ENCODE measurements at places on chromosomes 12 and 14.

DNA sequence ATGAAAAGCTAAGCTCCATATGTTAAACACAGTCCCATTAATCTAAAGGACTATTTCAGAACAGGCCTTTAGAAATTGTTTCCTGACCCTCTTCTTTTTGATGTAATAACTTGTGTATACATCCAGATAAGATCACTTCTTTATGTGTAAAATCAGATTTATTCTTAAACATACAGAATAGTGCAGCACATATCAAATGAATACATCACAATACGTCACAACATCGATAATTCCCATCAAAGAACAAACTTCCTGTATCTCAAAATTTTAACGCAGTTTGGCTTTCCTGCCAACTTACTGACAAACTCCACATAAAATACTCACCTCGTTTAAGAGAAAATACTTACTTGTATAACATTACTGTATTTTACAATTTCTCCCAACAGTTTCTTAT, 108.7 kb downstream of the ITPR2 start:
- DNase-seq, result no peak

GRCh38 chr12:51185171-51185717, 12.3 kb upstream of the TFCP2 start:
- no peak for DNase-seq

DNA sequence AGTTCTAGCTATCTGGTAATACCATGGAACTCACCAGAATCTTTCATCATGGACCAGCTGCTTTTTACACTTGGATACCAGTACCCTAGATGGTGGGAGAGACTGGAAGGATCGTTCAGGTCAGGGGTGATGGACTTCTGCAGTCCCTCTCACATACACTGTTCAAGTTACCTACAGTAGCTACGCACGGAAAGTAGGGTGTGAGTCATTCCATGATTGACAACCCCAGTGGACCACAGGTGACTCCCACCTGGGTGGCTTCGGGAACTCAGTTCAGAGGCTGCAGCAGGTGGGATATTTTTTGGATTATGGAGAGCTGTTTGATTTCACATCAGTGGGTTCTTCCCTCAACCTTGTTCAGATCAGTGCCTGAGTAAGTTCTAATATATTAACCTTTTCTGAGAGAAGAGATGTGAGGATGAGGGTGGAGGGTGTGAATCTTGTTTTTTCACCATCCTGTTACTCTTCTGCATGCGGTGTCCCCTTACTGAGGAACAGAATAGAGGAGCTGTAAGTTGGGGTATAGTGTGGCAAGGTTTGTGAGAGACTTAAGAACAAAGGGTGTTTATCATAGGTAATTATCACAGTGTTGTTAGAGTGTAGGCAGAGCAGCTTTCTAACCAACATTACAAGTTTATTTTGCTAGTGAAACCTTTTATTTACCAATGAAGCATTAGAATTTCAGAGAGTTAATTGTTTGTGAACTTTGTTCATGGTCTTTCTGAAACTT, 39.6 kb downstream of the PRKCH start:
- DNase-seq, result no peak

DNA sequence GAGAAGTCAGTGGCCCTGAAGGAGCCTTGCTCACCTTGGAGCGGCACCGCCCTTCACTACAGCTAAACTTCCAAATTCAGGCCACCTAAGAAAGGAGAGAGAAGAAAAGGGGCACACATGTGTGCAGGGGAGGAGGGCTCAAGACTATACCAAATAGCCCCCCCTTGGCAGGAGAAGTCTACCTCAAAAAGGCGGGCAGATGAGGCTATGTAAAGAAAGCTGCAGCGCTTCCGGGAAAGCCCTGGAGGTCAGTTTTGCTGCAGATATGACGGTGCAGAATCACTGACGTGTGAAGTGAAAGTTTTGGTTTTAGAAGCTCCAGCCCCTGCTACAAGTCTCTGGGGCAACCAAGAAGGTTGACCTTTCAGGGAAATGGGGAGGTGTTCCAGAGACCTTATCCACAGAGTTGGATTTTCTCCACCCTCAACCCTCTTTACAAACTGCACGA, 48.2 kb upstream of the PNMA1 start:
- peak; percentile 87 for DNase-seq

GRCh38 chr12:130970908-130971233, 17.2 kb downstream of the ADGRD1 start:
- DNase-seq, result no peak

Measured in CD4-positive, alpha-beta T cell treated with Interferon alpha-2 for 1 hour (primary cell).